ENCODE measurements at places on chromosomes 16 and 17.

DNA sequence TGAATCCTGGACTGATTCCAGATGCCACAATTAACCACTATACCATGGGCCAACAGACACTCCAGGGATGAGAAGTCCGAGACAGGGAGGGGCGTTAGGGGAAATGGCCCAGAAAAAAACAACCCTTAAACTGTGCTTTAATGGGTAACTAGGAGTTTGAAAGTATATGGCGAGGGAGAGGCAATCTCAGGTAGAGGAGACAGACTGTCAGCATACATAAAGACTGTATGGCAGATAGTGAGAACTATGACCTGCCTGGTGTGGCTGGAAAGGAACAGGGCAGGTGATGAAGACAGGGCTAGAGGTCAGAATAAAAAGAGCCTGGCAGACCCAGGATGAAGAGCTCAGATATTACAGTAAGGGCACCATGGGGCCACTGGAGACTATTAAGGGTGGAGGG lies 8.1 kb downstream of the ZZEF1 start:
- DNase-seq, result no peak

DNA sequence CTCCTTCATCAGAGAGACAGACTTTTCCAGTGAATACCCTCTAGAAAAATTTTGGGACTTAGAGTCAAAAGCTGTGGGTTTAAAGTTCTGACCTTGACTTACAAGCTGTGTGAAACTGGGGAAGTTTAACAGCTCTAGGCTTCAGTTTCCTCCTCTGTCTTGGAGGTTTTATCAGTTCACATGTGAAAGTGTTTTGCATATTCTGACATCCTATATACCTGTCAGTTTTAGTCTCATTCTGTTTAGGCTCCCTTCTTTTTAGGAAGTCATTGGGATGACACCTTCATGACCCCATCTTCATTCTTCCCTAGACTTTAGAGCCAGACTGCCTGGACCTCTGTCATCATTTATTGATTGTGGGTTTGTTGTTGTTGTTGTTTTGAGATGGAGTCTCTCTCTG lies 44.4 kb downstream of the YPEL2 start:
- no peak for DNase-seq

DNA sequence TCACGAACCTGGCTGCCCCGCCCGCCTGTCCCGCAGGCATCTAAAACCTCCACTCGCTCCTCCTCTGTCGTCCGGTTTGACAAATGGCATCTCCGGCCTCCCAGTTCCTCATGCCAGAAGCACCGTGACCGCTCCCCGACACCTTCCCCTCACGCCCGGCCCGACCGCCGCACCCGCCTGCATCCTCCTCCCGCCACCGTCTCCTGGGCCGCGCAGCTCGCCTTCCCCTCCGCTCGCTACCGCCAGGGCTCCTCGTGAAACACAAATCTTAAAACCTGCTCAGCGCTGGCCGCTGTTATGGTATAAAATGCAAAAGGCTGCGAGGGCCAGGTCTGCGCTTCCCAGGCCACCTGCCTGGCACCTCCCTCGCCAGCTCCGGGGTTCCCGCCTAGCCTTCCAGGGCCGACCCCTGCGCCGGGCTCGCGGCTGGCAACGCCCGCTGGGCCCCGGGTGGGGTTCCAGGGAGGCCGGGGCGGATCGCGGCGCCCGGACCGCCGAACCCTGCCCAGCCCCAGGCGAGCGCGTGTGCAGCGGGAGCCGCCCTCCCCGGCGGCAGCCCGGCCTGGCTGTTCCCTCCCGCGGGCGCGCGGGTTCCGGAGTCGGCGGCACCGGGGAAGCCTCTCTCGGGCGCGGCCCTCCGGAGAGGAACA lies 488 bp downstream of the SPSB3 start:
- no peak for DNase-seq

- no peak for DNase-seq
Measured at GRCh38 chr17:50346313-50347116, 589 bp downstream of the XYLT2 start.

GRCh38 chr17:2967515-2967914 lies 95.9 kb downstream of the OR1D5 start:
- no peak for DNase-seq

DNA sequence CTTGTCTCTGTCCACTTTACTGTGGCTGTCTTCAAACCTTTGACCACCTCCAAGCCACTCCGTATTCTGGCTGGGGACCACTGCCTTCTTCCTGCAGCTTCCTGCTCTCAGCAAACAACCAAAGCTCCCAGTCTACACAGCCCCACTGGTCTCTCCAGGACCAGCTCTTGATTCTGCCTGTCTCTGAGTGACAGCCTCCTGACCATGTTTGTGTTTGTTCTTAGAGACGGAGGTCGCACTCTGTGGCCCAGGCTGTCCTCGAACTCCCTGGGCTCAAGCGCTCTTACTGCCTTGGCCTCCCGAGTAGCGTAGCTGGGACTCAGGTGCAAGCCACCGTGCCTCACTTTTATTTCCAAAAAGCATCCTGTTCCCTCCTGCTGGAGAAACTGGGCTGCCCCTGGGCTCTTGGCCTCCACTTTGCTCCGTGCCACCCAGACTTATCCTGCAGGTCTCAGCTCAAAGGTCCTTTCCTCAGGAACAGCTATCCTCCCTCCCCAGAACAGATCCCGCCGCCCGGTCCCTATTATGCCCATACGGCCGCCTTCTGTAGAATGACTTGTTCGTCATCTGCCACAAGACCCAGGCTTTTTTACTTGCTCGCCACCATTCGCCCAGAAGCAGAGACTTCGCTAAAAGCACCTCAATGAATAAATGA lies 9.1 kb downstream of the MNT start:
- no peak for DNase-seq

GRCh38 chr16:85936816-85937215 lies 37.9 kb downstream of the IRF8 start:
- no peak for DNase-seq

GRCh38 chr16:57624044-57624688 lies 4.3 kb upstream of the ADGRG1 start:
- no peak for DNase-seq

GRCh38 chr17:74235911-74236371 lies 22.6 kb downstream of the TTYH2 start:
- no peak for DNase-seq

DNA sequence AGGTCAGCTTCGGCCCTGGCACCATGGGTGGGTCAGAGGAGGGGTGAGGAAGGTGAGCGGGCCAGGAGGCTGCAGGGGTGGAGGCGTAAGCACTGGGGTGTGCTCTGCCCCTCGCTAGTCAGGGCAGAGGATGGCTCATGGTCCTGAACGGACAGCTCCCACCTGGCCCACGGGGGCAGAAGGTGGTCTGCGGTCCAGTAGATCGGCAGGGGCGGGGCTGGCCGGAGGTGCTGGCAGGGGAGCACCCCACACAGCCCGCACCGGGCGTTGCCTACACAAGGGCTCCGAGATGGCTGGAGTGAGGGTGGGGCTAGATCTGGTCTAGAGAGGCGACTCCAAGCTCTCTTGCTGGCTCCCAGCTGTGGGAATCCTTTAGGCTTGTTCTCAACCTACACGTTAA lies 8.2 kb downstream of the NPTX1 start:
- no peak for DNase-seq

GRCh38 chr16:85819245-85819644 lies 19.8 kb downstream of the COX4I1 start:
- no peak for DNase-seq

- DNase-seq, result no peak
Measured at GRCh38 chr16:89191901-89192185, 8.5 kb downstream of the SLC22A31 start.

DNA sequence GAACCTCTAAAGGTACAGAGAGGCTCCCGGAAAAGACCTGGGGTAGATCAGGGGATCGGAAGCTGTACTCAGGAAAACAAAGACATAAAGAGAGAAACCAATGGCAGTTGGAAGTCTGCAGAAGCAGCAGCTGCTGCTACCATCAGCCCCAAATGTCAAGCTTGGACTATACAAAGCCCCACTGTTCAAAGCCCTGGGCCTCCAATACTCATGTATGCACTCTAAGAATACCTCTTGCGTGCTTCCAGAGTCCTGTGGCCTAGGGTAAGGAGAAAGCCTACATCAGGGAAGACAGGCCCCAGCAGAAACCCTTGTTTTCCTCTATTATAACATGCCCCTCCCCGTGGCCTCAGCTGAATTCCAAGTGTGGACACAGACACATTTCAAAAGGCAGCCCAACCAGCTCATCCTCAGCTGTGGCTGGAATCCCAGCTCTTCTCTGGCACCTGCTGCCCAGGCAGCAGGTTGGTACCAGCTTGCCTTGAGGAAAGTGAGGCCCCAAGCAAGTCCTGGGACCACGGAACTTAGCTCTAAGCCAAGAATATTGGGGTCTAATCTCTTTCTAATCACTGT lies 19.3 kb upstream of the MTMR4 start:
- DNase-seq, result no peak

GRCh38 chr17:58270476-58271215 lies 10.1 kb downstream of the MPO start:
- DNase-seq, result no peak

- no peak for DNase-seq
Measured at GRCh38 chr17:34269969-34270368, at the start of gene CCL7. CCL7 (plus strand) TSS chr17:34270221; CDS start chr17:34270291, 70 bp downstream.

GRCh38 chr17:7304179-7304578 lies 3.2 kb upstream of the EIF5A start:
- no peak for DNase-seq

- DNase-seq, result no peak
Measured at GRCh38 chr17:45098869-45099616, 33.3 kb downstream of the PLCD3 start.

- no peak for DNase-seq
Measured at GRCh38 chr17:3622977-3623594, 13.0 kb downstream of the SHPK start.

DNA sequence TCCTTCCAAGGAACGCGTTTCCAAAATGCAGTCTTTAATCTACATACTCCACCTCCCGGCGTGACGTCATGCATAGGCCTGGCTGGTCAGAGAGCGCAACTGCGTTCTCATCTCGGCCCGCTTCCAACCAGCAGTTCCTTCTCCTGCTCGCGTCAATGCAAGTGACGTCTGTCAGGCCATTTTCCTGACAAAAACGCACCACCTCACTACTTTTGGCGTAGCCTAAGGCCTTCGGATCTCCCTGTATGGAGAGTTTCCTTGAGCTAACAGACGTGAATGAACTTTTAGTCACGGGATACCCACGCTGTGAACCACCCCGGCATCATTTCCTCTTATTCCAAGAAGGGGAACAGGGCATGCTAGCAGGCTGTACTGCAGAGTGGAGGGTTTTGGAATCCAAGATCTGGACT lies 25.0 kb downstream of the TEX14 start:
- DNase-seq, result no peak

- no peak for DNase-seq
Measured at GRCh38 chr16:11585460-11586377, 1.0 kb downstream of the LITAF start.

GRCh38 chr16:83420206-83420760 lies 387.5 kb upstream of the HSBP1 start:
- DNase-seq, result no peak

DNA sequence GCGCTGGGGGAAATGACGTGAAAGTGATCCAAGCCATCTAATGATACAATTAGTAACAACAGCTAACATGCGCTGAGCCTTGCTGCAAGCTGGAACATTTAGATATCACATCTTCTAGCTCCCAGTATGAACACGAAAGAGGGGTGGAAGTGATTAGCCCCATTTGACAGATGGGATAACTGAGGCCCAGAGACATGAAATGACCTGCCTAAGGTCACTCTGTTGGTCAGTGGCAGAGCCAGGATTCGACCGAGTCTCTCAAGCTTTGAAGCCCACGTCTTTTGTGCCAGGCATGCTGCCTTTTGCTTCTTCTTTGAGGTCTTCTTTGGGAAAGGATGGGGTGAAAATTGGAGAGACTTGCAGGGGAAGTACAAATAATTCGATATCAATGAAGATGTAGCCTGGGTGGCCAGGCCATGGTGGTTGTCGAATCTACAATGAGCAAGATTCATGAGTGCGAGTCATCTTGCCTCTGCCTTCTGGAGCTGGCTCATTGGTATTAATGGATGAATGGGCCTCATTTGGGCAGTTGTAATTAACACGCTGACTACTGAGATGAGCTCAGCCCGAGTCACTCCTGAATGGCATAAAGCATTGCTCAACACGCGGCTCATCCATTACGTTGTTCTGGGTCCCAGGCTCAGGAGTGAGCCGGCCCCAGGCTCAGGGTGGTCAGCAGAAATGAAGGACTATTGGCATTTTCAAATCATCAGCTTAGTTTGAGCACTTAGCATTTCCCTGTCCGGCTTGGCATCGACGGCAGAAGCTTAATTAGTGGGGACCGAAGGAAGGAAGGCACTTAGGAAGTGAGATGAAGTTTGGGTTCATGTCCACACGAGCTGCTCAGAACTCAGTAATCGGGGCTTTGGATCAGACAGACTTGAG lies 28.0 kb upstream of the GPRC5B start:
- no peak for DNase-seq

DNA sequence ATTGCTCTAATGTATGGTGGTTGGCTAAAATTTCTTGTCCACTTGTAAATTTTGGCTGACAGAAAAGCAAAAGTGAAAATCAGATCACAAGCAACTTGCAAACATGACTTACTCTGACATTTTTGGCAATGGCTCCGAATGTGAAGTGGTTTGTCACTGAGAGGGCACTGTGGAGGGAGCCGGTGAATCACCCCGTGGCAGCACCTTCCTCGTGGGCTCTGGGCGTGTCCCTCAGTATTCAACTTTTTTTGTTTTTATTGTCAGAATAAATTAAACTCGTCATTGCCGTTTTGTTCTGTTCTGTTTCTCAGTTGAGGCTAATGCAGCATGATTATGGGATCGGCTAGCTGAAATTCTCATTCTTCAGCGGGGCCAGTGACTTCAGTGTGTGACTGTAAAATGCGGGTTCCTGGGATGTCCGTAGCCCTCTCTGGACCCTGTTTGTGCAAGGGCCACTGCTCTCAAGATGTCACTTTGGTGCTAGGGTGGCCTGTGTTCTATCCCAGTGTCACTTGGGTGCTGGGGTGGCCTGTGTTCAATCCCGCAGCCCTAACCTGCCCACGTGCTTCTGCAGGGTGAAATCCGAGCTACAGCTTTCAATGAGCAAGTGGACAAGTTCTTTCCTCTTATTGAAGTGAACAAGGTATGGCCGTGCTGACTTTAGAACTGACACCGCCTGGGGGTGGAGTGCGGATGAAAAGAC lies 48.8 kb downstream of the RPA1 start:
- no peak for DNase-seq

- DNase-seq, result no peak
Measured at GRCh38 chr16:70574595-70575271, 51.1 kb downstream of the SF3B3 start.

DNA sequence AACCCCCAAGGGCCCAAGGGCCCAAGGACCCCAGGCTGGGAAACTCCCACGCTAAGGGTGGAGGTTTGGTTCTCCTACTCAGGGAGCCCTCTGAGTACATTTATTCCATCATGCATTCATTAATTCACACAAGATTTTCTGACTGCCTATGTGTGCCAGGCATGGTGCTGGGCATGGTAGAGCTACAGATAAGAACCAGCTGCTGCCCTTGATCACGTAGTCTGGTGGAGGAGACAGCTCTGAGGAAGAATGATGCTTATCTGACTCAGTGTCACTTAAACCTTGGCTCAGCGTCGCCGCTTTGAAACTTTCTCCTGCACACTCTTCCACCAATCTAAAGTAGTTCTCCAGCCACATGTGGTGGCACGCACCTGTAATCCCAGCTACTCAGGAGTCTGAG lies 3.6 kb upstream of the ARL4D start:
- DNase-seq, result no peak
